ENCODE measurements at places on chromosomes 1 and 21. TPM values are rescaled to one million over a fixed set of nuclear protein-coding genes. Genes with fewer than 3 reads are reported as not detected.

TUFT1 gene
- 21.1 TPM for total RNA-seq

DNA sequence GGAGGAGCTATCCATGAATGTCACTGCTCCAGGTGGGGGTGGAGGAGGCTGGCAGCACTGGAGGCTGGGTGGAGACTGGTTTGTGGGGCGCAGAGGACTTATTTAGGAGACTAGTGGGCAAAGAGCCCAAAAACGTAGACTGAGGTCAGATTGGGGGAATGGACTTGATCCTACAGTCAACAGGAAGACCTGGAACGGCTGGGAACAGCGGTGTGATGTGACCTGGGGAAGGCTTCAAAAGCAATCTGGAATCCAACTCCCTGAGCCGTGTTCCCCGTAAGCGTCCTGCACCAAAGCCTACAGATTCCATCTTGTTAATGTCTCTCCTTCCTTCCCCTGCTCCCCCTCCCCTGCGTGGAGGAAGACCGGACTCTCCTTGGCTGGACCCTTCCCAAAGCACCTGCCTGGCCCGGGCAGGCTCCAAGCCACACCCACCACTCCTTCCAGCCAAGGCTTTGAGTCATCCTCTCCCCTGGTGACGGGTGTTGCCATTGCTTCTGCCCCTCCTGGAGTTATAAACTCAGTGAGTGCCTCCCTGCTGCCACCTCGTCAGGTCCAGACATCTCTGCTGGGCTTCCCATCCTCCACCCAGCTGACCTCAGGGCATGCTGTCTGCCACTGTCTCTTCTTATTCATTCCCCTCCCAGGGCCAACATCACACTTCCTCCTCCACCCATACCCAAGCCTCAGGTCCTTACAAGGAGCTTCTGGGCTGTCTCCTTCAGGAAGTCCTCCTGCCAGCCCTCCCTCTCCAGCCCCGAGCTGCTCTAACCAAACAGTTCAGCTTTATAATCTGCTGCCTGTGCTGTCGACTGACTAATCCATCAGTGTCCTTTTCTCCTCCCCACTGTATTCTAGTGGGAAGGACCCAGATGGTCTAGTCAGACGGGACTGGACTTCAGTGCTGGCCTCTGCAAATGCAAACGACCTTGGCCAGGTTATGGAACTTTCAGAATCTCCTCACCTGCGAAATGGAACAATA lies 1.6 kb upstream of the CLSTN1 start:
- peak; percentile 73 for DNase-seq

- peak; percentile 36 for DNase-seq
Measured at GRCh38 chr1:153220606-153221303, 3.4 kb downstream of the PRR9 start.

DNA sequence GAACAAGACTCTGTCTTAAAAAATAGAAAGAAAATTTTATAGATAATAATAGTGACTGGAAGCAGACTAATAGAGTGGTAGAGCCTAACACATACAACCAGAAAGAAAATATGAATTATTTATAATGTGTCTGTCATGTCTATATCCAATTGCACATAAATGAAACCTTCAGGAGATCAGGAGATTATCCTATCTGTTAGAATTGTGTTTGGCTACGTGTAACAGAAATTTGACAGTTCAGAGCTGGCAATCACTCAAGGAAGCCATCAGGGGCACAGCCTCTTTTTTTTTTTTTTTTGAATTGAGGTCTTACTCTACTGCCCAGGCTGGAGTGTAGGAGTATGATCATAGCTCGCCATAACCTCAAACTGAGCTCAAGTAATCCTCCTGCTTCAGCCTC lies 157.2 kb downstream of the TGFB2 start:
- DNase-seq = no peak

DNA sequence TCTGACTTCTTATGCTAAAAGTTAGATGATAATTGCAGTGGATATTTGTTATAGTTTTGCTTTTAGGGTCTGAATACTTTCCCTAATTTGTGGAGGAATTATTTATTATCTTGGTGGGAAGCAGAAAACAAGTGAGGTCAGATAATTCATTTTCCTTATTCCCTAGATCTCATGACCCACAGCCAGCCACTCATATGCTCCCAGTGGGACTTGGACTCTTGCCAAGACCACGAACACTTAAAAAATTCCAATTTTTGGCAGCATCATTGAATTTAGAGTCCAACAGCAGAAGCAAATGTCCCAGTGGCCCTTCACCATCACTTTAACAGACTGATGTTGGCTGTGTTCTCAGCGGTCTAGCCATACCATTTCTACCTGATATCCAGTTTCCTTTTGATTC lies 204.2 kb downstream of the HMCN1 start:
- no peak for DNase-seq

GRCh38 chr1:221309723-221310122 lies 430.5 kb downstream of the HLX start:
- DNase-seq = no peak

DNA sequence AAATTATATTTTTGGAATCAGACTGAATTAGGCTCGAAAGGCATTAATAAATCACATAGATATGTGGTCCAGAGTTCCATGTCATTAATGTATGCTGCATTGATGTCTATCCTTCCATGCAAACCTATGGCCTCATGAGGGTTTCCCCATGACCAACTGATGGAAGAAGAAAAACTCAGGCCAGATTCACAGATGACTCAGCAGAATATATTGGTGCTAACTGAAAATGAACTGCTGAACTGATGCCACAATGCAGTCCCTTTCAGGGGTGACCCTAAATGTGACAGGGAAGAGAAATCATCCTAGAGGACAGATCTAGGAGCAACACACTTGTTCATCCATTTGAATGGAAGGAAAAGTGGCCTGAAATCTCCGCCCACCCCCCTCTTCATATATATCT lies 110.5 kb upstream of the KCND3 start:
- DNase-seq = no peak

- no peak for DNase-seq
Measured at GRCh38 chr1:26290882-26291261, 11.0 kb downstream of the SH3BGRL3 start.

- DNase-seq = peak; percentile 79
Measured at GRCh38 chr1:93666613-93667384, 14.8 kb downstream of the BCAR3 start.

- peak; percentile 79 for DNase-seq
Measured at GRCh38 chr21:45364468-45365185, 40.3 kb upstream of the COL18A1 start.

DNA sequence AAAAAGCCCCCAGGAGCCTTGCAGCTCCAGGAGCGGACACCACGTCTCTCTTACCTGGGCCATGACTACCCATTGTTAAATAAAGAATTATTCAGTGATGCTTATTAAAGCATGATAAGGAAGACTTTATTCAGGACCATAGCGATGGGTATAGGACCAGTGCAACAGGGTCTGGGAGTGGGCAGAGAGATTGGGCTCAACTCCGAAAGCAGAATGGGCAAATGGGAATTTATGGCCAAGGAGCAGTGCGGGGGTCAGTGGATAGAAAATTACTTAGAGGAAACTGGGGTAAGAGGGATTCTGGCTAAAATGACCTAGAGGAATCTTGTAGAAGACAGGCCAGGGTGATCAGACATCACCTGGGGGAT lies 580 bp upstream of the ATP5PO start:
- no peak for DNase-seq

GRCh38 chr21:15904389-15904788 lies 174.6 kb downstream of the USP25 start:
- no peak for DNase-seq
